K562 (cell line): ENCODE measurements at places on chromosomes 4 and X.
A peak's percentile ranks its signal among the peaks of the same experiment; 100 is the strongest.

- no peak for DNase-seq
Observed at GRCh38 chr4:79295086-79295485, 30.8 kb downstream of the NAA11 start.

DNA sequence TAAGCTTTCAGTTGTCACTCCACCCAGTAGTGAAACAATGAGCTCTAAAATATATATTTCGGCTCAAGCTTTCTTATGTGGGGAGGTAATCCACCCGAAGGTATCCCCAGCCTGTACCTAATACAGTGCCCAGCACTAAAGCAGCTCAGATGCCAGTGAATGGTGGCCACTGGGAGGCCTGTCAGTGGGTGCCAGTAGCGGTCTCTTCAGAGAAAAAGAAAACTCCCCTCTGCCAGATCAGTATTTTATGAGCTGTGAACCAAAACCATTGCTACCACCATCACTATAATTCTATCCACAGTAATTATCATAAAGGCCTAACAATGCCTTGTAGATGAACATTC lies 835 bp upstream of the NFKB1 start:
- DNase-seq: no peak

GRCh38 chr4:6942238-6942800 lies 32.7 kb downstream of the TBC1D14 start:
- DNase-seq: peak; percentile 73

DNA sequence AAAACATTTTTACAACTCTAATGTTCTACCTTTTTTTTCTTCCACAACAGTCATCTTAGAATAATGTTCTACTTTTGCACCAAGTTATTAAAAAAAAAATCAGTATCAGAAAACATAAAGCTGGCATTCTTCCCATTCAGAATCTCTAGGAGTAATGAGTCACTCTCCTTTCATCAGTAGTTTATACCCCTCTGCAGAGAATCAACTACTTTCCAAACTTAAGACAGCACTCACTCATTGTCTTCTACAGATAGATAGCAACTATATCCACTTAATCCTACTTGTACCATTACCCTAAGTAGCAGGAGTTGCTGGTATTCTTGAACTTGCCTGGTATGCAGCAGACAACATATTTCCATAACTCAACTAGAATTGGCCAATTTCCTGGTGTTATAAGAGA lies 3.2 kb downstream of the TIGD4 start:
- no peak for DNase-seq

GRCh38 chrX:24877288-24877664 lies 138.5 kb downstream of the ARX start:
- no peak for DNase-seq

DNA sequence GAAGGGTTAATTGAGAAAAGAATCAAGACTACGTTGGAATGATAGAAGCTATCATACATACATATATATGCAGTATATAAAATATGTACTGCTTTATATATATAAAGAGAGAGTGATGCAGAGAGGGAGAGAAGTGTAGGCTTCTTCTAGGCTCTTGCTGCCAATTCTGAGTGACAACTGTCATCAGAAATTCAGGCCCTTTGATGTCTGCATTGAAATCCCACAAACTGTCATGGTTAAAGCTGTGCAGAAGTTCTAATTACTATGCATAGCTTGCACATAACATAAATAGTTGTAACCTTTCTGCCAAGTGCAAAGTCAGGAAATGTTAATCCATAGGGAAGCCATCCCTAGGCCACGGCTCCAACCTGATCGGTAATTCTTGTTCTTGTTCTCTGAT lies 251.0 kb downstream of the STIM2 start:
- no peak for DNase-seq

DNA sequence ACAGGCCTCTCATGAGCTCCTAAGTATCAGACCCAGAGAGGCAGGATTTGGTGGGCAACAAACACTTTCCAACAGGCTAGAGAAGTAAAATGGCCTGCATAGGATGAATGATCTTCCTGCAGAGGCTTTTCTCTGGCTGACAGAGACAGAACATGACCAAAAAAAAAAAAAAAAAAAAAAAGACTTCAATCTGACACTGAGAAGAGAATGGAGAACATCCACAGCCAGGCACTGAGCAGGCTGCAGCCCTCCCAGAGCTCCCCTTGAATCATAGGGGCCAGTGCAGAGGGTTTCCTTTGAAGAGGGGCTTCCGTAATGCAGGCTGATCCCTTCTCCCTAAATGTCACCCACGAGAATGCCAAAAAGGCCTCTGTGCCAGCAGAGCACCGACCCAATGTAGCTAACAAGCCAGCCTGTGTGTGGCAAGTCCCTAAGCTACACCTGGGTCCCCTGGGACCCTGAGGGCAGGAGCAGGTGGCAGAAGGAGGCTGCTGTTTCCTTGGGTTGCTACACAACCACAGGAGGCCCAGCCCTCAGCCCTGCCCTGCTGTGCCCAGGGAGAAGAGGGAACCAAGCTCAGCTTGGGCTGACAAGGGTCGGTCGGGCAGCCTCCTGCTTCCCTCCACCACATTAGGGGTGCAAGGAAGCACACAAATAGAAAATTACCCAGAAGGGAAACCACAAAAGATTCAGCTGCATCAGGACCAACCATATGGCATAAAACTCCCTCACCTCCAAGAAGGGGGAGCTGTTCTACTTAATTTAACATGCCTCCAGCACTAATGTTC lies 55.6 kb downstream of the MAP7D2 start:
- no peak for DNase-seq

- no peak for DNase-seq
Observed at GRCh38 chr4:182206916-182207315, 36.3 kb upstream of the TENM3 start.

GRCh38 chr4:163610648-163611047 lies 116.2 kb downstream of the TMA16 start:
- no peak for DNase-seq

GRCh38 chrX:101442085-101442484 lies 34.1 kb downstream of the HNRNPH2 start:
- DNase-seq: no peak

- DNase-seq: peak; percentile 55
Observed at GRCh38 chrX:43750248-43750676, 94.2 kb downstream of the MAOA start.

GRCh38 chr4:165631912-165632311 lies 241.1 kb upstream of the TLL1 start:
- no peak for DNase-seq

DNA sequence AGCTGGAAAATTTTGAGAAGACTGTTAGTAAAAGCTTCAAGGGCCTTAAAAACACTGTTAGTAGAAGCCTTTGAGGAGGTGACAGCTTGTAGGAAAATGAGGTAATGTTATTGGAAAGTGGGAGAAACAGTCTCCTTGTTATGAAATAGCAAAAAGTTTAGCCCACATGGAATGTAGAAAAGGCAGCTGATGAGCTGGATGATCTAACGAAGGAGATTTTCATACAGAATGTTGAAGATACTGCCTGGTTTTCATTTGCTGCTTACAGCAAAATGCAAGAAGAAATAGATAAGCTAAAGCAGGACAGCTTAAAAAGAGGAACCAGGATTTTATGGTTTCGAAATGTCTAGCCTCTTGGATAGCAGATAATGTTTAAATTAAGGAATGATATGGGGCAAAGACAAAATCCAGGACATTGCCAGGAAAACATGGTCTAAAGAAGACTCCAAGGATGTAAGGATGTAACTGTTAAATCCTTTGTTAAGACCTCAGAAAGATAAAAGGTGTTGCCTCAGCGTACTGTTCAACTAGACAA lies 10.2 kb upstream of the STBD1 start:
- DNase-seq: no peak

GRCh38 chr4:73917081-73917501 lies 47.9 kb downstream of the CXCL1 start:
- no peak for DNase-seq

DNA sequence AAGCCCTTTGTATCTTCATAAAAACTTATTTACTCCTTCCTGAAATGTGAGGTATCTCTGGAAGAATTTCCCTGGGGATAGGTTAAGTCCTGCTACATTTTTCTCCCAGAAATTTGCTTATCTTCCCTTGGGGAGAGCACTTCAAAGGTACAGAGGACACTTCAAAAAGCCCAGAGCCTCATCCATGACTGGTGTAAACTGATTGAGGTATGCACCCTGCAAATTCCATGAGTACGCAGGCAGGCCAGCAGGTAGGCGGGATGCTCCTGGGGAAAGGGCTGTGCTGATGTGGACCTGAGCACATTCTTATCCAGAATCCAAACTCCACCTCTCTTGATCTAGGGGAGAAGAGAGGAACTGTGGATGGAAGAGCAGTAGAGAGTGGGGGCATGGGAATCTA lies 26.3 kb upstream of the RASGEF1B start:
- DNase-seq: no peak

GRCh38 chrX:72313707-72314641 lies 8.3 kb upstream of the CITED1 start:
- DNase-seq: no peak

DNA sequence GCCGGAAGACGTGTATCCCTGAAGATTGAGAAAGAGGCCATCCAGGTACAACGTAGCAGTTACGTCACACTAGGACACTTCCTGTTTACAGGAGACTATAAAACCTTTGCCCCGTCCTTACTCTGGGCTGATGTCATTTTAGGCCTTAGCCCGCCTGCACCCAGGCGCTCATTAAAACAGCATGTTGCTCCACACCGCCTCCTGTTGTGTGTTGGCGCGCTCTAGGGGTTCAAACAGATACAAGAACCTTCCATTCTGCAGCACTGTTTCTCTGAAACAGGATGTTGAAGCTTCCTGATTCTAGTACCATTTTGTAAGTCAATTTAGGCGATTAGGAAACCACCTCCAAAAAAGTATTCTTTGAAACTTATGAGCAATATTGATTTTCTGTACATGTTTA lies 722.1 kb downstream of the PCDH7 start:
- DNase-seq: no peak

DNA sequence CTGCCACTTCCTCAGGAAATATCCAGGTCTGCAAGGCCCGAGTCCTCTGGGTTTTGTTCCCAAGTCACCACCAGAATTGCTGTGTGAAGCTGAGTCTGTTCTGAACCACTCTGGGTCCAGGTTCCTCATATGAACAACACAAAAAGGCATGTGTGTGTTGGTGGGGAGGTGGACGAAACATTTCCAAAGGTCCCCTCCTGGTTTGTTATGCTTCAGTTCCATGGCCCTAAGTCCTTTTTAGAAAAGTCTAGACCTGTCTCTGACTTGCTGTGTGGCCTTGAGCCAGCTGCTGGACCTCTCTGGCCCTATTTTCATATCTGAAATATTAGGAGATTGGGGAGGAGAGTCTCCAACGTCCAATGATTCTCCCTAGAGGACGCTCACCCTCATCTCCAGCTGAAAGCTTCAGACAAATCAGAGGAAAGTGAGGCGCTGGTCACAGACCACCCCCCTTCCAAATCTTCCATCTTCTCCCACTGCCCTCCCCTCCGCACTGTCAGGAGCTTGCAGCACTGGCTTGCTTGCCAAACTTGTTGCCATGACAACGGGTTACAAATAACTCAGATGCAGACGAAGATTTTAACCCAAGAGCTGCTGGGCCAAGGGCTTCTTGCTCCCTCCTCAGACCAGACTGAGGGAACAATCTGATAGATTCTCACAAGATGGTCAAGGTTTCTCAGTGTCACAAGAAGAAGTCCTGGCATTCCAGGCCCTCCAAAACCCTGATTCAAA lies 64.5 kb downstream of the SMC1A start:
- no peak for DNase-seq

DNA sequence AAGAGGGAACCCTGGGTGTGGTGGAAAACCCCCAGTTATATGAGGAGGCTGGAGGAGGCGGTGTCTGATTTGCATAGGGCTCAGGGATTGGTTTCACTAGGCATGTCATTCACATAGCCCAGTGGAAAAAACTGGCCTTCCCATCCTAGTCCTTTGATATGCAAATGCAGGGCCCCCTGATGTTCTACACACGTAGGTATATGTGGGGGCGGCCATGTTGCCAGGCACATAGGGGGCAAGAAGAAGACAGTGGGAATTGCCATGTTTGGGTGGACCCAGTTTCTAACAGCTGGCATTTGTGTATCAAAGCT lies 34.0 kb upstream of the ENPP6 start:
- DNase-seq: no peak

GRCh38 chrX:115563633-115564162 lies 2.7 kb downstream of the PLS3 start:
- no peak for DNase-seq

DNA sequence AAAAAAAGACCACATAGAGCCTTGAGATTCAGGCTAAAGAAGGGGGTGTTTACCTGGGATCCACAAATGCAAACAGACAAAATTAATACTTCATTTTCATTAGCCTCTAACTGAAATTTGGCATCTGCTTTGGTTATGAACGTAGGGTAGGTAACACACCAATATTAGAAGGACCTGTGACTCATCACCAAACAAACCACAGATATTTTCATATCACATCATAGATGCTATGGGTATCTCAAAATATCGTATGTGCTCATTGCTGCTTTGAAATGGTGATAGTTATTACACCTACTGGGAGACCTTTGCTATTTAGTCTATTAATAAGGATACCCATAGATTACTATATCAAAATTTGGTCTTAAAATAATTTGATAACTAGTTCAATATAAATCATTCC lies 180.6 kb upstream of the MAP3K15 start:
- DNase-seq: no peak

DNA sequence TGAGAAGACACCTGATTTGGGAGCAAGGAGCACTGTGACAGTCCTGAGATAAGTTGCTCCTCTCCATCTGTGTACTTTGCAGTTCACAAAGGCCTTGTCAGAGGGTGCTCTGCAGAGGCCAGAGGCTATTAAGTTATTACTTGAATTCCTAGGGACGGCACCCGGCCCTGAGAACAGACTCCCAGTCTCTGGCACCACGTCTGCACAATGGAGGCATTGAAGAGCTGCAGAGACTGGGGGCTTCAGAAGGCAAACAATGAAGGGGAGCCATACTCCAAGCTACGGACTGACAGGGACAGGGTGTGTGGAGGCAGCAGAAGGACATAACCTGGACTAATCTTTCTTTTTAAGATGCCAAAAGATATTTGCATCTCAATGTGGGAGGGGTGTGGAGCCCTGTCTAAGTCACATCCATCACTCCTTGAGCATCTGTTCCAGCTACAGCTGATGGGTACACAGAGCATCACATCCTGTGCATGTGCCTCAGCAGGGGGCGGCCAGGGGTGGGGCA lies 11.5 kb downstream of the RASGEF1B start:
- DNase-seq: no peak

GRCh38 chr4:186472948-186473347 lies 82.4 kb downstream of the MTNR1A start:
- no peak for DNase-seq

GRCh38 chr4:78737035-78737434 lies 39.1 kb upstream of the BMP2K start:
- DNase-seq: no peak

DNA sequence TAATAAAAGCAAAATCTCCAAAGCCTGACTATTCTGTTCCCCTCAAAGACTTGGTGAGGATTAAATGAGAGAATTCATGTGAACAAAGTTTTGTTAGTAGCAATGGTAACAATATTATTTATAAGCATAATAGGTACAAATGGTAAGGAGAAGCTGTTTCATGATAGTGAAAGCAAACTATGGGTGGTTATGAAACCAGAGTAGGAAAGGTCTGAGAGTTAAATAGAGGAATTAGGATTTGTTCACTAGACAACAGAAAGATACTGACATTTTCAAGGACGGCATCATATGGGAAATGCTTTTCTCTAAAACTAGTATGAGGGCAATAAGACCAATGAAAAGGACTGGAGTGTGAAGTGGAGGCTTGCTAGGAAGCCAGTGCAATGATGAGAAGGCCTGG lies 128.6 kb upstream of the FTHL17 start:
- DNase-seq: no peak
